ENCODE measurements at places on chromosomes 6 and 20.

DNA sequence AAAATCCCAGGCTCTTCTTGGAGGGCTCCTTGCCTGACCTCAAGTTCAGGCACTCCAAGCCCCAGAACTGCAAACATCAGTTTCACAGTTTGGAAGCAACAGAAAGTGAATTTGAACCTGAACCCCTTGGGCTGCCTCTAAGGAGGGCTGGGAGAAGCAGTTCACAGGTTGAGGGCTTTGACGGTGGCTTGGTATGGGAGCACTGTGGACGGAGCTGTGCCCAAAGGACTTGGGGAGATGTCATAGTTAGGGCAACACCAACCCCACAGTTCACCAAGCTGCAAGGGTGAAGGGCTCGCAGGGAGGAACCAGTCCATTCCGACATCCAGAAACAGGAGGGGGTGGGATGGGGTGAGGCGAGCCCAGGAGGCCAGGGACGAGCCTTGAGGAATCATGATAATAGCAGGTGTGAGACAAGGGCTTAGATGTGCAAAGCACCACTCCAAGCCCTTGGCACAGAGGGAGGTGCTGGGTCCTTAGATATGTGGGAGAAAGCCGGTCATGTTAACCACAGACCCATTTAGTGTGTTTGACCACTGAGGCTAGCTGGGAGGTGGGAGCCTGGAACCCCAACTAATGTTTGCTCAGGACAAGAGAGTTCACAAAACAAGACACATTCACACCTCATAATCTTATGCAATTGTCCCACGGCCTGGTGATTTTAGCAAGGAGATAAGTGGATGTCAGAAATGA lies 4.3 kb downstream of the CEBPB start:
- DNase-seq: no peak

GRCh38 chr20:38447251-38447661 lies 12.1 kb upstream of the SNHG17 start:
- no peak for DNase-seq

- DNase-seq: no peak
Observed at GRCh38 chr6:122902326-122902725, 93.7 kb upstream of the CLVS2 start.

DNA sequence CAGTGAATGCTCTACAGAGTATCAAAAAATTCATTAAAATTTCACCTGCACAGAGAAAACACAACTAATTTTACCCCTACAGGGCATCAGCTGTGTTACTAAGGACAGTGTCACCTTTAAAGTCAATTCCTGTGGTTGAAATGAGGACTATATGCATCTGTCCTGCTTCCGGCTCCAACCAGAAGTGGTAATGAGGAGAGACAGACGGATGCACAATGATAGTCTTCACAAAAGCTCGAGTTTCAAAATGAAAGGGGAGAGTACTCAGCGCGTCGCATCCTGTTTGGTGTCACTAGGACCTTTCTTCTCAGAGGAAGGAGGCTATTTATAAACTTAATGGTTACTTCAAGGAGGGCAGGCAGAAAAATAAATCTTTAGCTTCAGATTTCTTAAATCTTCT lies 86.5 kb downstream of the LYRM4 start:
- peak; percentile 36 for DNase-seq

DNA sequence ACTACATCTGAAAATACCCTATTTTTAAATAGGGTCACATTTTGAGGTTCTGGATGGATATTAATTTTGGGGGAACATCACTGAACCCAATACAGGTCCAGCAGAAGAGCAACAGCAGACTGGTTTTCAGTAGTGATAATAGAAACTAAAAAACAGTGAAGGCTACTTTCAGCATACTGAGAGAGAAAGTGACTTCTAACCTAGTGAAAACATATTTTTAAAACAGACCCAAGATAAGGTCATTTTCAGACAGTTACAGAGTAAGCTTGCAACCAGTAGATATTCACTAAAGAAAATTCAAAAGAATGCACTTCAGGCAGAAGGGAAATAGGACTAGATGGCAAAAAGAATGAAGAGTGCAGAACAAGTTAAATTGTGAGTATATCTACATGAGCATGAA lies 42.0 kb upstream of the TMEM244 start:
- DNase-seq: no peak

DNA sequence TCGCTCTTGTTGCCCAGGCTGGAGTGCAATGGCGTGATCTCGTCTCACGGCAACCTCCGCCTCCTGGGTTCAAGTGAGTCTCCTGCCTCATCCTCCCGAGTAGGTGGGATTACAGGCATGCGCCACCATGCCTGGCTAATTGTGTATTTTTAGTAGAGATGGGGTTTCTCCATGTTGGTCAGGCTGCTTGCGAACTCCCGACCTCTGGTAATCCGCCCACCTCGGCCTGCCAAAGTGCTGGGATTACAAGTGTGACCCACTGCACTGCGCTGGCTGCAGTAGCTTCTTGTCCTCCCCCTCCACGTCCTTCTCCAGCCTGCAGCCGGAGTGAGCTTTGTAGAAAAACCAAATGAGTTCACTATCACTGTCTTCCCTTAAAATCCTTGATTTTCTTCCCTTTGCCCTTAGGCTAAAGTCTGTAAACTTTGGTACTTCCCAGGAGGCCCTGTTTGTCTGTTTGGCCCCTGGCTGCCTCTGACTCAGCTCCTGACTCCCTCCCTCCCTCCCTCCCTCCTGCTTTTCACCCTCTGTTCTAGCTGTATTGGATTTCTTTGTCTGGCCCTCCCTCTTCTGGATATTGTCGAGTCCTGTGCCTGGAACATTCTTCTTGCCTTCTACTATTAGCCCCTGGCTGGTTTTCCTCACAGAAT lies 12.9 kb downstream of the PARD6B start:
- no peak for DNase-seq

DNA sequence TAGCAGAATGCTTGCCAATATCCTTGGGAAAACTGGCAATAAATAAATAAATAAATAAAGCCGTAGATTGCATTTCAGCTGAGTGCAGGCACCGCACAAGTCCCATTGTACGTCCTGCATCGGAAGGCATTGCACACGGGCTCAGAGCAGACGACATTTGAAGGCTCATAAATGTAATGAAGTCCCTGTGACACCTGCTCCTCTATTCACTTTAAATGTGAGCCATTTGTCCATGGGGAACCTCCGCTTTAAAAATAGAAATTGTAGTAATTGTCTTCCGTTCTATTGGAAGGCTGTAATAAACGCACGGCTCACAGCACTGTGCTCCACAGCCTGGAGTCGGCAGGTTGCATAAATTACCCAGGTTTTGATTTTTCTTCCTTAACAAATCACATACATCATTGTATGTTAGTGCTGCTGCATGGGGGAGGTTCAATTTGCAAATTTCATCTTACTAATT lies 32.6 kb downstream of the MYT1 start:
- no peak for DNase-seq

GRCh38 chr6:94350833-94351232 lies 931.5 kb upstream of the EPHA7 start:
- DNase-seq: no peak

DNA sequence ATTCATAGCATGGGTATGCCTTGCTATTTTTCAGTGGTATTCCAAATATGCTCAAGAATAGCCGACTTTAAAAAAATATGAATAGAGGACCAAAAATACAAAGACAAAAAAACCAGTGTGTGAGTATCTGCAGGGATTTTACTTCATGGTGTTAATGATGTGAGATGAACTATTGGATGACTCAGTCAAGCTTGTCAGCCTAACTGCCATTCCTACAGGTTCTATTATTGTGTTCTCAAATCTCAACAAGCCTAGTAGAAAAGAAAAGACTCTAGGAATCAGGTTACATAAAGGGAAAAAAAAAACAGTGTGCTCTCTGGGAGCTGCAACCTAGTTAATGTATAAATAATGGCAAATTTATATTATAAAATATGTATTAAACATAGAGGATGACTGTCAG lies 588.4 kb upstream of the BTBD3 start:
- no peak for DNase-seq

GRCh38 chr20:51616060-51616459 lies 73.5 kb upstream of the NFATC2 start:
- no peak for DNase-seq
